Astrocyte (in vitro differentiated cells and primary cell): ENCODE measurements at places on chromosomes 16 and 17. TPM values are rescaled to one million over a fixed set of nuclear protein-coding genes. Genes with fewer than 3 reads are reported as not detected.

PHF12 gene
- 41.6 and 46.7 TPM in 2 replicates for total RNA-seq

USP22 gene
- total RNA-seq = 243 and 266 TPM in 2 replicates

MYO15A gene
- total RNA-seq = 0.32 and 0.48 TPM in 2 replicates

DNA sequence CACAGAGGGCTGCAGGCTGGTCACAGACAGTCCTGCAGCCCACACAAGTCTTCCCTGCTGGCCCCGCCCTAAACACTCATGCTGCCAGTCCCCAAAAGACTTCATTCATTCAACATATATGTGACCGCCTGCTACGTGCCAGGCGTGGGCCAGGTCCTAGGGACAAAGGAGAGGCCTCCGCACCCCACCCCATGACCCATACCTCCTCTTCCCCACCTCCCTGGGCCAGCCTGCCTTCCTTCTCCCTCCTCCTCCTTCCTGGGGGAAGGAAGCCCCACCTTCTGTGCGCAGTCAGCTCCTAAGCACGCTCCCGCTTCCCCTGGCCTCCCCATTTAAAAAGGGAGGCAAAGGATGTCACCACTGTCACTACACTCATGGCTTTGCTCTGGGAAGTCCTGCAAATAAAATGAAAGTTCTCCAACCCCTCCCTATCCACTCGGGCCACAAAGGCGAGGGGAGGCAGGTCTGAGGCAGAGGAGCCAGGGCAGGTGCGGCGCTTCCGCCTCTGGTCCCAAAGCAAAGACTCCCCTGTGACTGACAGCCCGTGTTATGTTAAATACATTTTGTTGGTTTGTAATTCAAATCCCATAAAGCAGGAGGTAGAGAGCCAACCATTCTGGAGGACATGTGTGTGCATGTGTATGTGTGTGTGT lies 9.0 kb downstream of the DNAAF8 start:
- no peak for DNase-seq

DNA sequence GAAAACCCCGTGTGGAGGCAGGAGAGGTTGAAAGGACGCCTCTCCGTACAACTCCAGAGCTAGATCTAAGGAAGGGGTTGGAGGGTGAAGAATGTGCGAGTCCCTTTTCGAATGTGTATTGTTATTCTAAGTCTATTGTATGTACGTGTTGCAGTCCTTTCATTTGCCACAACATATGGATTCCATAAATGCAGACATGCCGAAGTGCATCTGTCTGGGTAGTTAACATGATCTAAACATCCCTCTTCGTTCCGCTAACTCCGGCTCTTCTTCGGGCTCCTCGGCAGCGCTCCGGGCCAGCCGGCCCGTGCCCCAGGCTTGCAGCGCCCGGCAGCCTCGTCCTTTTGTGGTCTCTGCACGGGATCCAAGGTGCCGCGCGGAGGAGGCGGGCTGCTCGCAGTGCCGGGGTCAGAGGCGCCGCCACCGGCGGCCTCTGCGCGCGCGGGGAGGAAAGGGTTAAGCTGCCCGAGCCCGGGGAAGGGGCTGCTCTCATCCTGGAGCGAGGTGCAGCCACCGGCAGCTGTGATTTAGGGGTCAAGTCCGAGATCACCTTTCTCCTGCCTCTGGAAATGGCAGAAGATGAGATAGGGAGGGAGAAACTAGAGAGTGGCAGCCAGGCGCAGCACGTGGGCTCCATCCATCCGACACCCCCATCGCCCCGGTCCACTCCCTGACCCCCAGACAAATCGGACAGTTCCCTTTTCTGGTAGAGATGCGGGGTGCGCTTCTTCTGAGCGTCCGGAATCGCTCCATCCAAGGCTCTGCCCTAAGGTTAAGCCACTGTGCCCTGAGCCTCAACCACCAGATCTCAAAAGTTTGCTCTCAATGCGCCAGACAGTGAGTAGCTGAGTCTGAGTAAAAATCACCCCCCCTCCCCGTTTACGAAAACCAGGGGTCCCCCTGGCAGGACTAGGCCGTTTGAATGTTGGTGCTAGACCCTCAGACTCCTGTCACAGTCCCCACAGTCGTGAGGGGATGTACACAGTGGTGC lies 15.1 kb upstream of the ZFHX3 start:
- no peak for DNase-seq

DNA sequence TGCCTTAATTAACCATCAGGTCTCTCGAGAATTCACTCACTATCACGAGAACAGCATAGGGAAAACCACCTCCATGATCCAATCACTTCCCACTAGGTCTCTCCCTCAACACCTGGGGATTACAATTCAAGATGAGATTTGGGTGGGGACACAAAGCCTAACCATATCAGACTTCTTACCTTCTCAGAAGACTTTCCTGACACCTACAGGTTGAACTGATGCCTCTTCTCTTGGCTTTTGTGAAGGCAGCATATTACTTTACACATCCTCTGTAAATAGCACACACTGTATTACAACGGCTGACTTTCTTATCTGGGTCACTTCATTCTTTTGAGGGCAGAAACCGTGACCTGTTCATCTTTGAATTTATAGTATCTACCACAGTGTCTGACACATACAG lies 23.6 kb downstream of the BMERB1 start:
- no peak for DNase-seq

- DNase-seq = peak; percentile 70
These were observed 256.2 kb downstream of the FOXL1 start for GRCh38 chr16:86834451-86835035.

- peak; percentile 32 for DNase-seq
These were observed 20.2 kb downstream of the TBCD start for GRCh38 chr17:82772026-82772425.

- DNase-seq = no peak
These were observed 34.2 kb downstream of the BAIAP2 start for GRCh38 chr17:81069135-81069645.
